ENCODE measurements at places on chromosomes 12 and 14.

DNA sequence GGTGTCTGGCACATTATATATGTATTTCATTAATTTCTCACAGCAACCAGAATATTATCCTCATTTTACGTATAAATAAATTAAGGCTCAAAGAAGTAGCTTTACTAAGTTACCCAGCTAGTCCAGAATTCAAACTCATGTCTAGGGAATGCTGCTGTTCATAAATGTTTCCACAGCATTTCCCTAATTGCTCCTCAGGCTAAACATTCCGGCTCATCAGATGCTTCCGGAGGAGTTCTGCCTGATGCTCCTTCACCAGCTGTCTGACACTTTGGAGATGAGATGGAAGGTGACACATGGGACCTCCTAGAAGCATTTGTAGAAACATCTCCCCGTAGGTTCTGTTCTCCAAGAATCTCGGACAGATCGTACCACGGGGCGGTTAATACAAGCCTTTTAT is 12.1 kb downstream of the KRT85 start:
- DNase-seq, result no peak

- DNase-seq, result peak; percentile 71
These were observed 118.4 kb upstream of the NCOR2 start for GRCh38 chr12:124685689-124686369.

DNA sequence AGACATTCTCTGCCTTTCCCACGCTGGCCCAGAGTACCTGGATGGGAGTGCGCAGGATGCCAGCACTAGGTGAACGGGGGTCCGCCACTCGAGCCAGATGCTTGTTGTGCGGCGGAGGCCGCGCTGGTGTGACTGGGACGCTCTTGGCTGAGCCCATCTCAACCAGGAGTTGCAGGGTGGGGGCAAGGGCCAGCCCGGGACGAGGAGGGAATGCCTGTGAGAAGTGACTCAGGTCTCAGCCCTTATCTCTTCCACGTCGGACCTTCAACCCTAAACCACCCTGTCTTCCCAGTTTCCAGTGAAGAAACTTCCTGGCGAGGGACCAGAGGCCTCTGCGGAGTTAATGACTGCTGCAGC is 312 bp downstream of the CDCA3 start:
- DNase-seq, result peak; percentile 41

DNA sequence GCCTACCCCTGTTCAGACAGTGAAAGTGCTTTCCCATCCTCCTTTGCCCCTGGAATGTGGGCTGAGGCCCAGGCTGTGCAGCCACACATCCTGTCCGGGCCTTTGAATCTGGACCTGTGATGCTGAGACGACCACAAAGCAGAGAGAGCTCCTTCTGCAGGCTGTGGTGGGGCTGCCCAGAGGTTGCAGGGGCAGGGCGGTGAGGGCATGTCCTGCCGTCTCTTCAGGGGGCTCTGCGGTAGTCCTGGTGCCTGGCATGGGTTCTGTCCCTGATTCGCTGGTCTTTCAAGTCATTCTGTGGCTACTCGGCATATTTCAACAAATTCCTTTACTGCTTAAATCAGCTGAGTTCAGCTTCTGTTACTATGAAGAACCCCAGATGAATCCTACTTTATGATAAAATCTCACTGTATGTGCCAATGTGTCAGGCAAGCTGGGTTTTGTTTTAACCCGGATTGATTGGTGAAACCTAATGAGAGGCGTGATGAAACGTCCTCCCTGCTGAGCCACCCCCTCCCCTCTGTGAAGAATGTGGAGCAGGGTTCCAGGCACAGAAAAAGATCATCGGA is 63.4 kb upstream of the DICER1 start:
- DNase-seq, result peak; percentile 83

GRCh38 chr14:94403312-94403932 is 15.0 kb upstream of the SERPINA1 start:
- no peak for DNase-seq

DNA sequence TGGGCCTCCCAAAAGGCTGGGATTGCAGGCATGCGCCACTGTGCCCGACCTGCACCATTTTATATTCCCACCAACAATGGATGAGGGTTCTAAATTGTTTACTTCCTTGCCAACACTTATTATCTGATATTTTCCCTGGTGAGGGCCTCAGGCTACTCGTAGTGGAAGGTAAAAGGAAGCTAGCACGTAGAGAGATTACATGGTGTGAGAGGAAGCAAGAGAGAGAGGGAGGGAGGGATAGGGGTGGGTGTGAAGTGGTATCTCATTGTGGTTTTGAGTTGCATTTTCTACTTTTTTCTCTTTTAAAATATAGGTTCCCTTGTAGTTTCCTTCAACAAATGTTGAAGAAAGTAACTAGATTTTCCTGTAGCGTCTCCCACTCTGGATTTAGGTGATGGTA is 30.9 kb downstream of the MYO1H start:
- DNase-seq, result no peak

GRCh38 chr12:106084014-106084671 is 54.6 kb downstream of the NUAK1 start:
- DNase-seq, result peak; percentile 92

- no peak for DNase-seq
These were observed 644.0 kb downstream of the DIO2 start for GRCh38 chr14:79567306-79567705.

DNA sequence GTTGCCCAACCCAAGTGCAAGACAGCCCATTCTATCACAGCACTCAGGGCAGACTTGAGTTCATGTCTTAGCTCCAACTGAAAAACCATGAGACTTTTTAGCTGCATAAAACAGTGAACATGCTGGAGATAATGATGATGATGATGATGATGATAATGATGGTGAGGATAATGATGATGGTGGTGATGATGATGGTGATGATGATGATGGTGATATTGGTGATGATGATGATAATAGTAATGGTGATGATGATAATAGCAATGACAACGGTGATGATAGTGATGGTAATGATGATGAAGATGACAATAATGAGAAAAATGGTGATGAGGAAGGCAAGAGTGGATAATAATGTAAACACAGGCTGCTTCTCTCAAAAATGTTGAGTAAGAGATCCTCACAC is 576.2 kb downstream of the BCL11B start:
- no peak for DNase-seq

DNA sequence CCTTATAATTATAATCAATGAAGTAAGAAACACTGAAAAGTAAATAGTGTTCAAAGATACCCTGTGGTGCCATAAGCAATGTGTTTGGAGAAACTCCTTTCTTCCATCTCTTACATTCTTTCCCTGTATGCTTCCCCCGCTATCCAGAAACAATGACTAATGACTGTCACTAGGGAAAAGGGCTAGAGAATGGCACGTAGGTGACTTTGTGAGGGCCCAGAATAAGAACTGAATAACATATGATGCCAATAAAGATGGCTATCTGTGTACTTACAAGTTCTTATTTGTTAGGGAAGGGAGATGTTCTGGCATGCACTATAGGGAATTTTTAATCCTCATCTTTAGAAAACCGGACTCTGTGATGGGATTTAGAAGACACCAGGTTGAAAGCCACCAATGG is 4.7 kb upstream of the KRT7 start:
- DNase-seq, result no peak

GRCh38 chr12:121087467-121088194 is 45.0 kb upstream of the P2RX7 start:
- no peak for DNase-seq

DNA sequence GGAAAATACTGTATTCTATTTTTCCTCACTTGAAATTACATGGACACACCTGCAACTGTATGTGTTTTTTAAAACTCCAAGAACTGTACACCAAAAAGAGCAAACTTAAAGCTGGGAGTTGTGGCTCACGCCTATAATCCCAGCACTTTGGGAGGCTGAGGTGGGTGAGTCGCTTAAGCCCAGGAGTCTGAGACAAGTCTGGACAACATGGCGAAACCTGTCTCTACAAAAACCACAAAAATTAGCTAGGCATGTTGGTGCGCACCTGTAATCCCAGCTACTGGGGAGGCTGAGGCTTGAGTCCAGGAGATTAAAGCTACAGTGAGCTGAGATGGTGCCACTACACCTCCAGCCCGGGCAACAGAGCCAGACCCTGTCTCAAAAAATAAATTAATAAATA is 95.9 kb downstream of the SINHCAF start:
- DNase-seq, result no peak

GRCh38 chr14:101505236-101505970 is 55.9 kb upstream of the DIO3 start:
- DNase-seq, result no peak

DNA sequence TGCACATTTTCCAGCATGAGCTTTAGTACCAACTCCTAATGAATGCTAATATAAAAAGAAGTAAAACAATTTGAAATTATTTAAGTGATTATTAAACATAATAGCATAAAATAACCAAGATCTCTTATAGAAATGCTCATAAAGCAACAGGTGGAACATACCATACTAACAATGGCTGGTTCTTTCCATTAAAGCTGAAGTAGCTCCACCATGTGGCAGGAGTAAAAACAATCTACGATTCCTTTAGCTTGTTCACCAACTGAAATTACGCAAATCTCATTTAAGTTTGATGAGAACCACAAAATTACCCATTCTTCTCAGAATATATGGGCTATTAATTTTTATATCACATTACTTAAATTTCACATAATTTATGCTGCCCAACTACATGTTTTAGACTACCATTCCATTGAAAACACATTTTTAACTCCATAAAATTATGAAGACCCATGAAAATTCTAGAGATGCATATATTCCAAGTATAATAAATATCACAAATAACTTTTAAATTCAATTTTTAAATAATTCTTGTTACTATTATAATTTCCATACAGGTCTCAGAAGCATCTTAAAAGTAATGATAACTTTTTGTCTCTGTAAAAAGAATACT is 213.6 kb downstream of the DAD1 start:
- DNase-seq, result peak; percentile 67

- DNase-seq, result no peak
These were observed 422.2 kb downstream of the NOVA1 start for GRCh38 chr14:26175658-26176057.

DNA sequence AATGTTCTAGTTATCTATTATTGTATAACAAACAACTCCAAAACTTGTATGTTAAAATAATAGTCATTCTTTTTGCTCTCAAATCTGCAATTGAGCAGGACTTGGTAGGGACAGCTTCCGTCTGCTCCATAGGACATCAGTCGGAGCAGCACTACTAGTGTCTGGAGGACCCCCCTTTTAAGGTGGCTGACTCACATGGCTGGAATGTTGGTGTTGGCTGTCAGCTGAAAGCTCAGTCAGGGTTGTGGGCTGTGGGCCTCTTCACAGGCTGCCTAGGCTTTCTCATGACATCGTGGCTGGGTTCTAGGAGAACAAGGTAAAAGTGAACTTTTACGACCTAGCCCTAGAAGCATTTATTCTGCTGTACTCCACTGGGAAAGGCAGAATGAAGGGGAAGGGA is 160.6 kb downstream of the ANO4 start:
- DNase-seq, result peak; percentile 82

- peak; percentile 96 for DNase-seq
These were observed 20.0 kb downstream of the NFKBIA start for GRCh38 chr14:35384455-35385041.

- no peak for DNase-seq
These were observed 8.0 kb upstream of the RAP1B start for GRCh38 chr12:68602720-68603119.

GRCh38 chr14:89221109-89221810 is 195.8 kb downstream of the FOXN3 start:
- DNase-seq, result peak; percentile 86

GRCh38 chr12:124375141-124375788 is 80.4 kb downstream of the RFLNA start:
- DNase-seq, result no peak

DNA sequence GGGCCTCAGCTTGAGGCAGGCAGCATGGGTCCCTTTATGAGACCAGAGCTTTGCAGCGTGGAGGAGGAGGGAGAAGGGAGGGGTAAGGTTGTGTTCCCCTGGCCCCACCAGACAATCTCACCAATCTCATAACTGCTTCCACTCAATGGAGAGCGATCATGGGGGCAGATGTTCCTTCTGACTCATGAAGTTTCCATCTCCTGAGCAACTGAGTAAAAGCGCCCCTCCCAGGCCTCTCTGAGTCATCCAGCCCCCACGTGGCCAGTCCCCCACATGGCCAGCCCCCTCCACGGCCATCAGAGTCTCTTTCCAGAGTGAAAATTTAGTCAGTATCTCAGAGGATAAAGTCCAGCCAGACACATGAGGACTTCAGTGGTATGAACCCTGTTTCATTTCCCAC is 39.2 kb upstream of the PLXNC1 start:
- DNase-seq, result peak; percentile 81

DNA sequence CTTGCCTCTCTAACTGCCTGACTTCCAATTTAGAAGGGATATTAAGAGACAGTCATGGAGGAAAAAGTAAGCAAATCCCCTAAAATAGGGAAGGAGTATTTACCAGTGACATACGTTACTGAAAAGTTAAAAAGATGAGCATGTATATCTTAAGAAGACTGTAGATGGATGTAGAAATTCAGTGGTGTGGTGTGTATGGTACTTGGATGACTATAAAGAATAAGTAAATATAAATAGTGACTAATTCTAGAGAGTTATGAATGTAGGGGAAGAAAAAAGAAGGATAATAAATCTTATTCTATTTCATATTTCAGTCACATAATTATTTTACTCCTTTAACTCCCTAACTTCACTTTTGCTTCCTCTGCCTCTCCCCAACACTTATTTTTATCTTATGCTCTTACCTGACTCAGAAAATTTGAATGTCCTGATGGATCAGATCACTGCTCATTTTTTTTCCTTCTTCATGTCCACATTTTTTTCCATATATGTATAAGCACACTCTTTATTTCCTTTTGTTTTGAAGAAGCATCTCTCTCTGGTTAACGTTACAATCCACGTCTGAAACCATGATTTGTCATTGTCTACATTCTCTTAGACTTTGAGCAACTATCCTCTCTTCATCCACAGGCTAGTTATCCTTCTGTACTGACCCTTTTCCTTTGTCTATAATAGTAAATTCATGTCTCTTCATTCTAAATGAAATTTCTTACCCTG is 422.7 kb upstream of the SYT1 start:
- DNase-seq, result peak; percentile 51

- peak; percentile 5 for DNase-seq
These were observed 197.0 kb downstream of the ETNK1 start for GRCh38 chr12:22821985-22822384.

- DNase-seq, result no peak
These were observed 21.5 kb upstream of the SOCS2 start for GRCh38 chr12:93550748-93551611.

DNA sequence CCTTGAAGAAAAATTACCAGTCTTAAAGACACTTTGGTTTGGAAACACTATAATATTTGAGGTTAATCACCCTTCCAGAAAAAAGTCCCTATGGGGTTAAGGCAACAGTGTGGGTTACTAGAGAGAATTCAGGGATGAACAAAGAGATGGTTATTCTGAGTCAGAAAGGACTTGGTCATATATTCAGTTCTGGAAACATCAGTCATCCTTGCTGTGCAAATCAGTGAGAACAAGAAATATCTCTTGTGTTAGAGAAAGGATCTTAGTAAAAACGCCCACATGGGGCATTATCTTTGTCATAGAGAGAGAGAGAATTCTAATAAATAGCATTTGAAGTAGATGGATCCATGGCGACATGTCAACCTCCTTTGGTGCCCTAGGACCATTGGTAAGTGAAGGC is 59.4 kb upstream of the E2F7 start:
- peak; percentile 34 for DNase-seq

- peak; percentile 23 for DNase-seq
These were observed 158.8 kb upstream of the PRMT8 start for GRCh38 chr12:3332188-3332587.
